ENCODE measurements at places on chromosomes 12 and 14. TPM values are rescaled to one million over a fixed set of nuclear protein-coding genes. Genes with fewer than 3 reads are reported as not detected.

DNA sequence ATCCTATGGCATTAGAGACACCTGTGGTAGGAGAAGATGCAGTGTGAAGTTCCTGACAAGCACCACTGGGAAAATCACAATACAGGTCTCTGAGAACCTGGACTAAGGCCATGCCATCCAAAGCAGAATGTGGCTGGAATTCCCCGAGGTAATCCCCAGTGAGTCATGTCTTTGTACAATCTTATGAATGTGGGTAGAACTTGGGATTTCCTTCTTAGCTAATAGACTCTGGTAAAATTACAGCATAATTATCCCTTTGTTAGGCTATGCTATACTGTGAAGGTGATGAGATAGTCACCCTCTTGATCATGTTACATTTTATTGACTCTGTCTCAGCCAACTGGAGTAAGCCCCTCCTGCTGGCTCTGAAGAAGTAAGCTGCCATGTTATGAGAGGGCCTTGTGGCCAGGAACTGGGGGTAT is 224.3 kb upstream of the DCN start:
- DNase-seq = no peak

Gene COX14
- 53.5 TPM for total RNA-seq

Gene KLRC3
- total RNA-seq = not detected

DNA sequence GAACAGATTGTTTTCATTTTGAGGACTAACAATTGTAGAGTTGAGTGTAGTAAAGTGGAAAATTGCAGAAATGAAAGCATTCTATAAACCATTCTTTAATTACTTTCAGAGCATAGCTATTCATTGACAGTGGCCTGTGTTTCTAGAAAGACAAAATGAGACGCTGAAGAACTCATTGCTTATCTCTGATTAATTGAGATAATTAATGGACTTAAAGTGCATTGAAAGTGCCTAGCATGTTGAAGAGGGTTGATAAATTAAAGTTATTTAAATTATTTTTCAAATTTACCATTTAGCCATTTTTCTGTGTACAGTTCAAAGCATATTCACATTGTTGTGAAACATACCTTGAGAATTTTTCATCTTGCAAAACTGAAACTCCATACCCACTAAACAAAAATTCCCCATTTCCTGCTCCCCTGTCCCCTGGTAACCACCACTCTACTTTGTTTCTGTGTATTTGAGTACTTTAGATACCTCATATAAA is 57.4 kb downstream of the DAAM1 start:
- DNase-seq = no peak

Gene CCDC197
- total RNA-seq = not detected

Gene TAS2R13
- 0.25 TPM for total RNA-seq

GRCh38 chr14:94671870-94672444 is 59.8 kb downstream of the SERPINA3 start:
- DNase-seq = no peak

Measured in activated CD4-positive, alpha-beta memory T cell treated with anti-CD3 and anti-CD28 coated beads, Interleukin-2, amount 10 ng/mL, durations not matched to agents 7 days and 5 days (primary cell).